ENCODE measurements at places on chromosomes 1 and 21.

GRCh38 chr1:10456048-10456447 is 6.2 kb downstream of the CORT start:
- DNase-seq, result no peak

DNA sequence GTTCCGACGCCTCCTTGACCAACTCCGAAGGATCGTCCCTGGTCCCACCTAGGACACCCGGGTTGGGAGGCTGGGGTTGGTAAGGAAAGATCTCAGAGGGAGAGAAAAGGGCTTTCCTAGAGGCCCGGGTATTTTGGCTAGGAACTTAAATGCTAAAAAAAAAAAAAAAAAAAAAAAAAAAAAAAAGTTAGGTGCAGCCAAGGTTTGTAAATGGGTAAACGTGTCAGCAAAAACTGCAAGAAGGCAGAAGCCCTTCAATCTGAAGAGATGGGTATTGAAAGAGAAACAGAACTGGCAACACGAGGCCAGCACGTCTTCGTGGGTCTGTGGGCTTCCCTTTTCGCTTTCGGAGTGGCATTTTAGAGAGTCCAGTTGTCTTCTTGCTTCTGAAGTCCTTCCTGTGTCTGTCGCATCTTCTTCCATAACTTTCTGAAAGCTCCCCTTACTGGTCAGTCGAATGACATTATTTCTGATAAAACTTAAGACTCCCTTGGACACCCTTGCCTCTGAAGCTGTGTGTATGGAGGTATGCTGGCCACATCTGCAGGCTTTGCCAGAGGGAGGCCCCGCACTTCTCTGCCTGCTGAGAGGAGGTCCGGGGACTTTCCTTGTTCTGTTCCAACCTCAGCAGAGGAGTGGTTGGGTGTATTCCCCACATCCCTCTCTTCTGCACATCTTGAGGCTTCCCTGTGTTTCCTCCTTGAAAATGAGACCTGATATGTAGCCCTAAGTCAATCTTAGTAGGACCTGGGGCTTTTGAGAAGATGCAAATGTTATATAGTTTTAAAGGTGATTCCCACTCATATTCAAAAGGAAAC is 745 bp downstream of the RCSD1 start:
- no peak for DNase-seq

- DNase-seq, result no peak
Measured at GRCh38 chr1:197429372-197429771, 161.3 kb downstream of the CRB1 start.

DNA sequence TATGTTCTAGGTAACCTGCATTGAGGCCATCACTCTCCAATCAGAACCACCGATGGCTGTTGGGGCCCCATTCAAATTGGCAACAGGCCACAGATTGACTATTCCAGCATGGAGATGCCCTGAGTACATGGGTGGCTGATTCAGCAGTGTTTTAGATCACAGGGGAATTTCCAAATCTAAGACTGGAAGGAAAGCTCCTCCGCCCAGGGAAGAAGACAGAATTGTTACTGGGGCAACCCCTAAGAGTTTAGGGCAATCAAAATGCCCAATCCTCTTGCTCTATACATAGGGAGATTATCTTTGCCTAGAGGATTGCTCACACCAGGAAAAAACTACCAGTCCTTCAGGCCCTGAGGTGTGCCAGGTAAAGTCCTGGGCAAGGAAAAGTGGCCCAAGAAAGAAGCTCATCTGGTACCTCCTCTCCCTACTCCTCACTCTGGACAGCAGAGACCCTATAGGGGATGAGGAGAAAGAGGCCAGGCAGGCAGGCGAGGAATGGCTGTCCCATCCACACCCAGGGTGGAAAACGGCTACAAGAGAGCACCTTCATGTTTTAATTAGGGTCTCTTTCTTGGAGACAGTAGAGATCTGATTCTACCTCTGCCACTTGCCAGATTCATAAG is 5.8 kb downstream of the S100A8 start:
- DNase-seq, result no peak

GRCh38 chr1:167602840-167603239 is 27.2 kb upstream of the RCSD1 start:
- DNase-seq, result no peak

DNA sequence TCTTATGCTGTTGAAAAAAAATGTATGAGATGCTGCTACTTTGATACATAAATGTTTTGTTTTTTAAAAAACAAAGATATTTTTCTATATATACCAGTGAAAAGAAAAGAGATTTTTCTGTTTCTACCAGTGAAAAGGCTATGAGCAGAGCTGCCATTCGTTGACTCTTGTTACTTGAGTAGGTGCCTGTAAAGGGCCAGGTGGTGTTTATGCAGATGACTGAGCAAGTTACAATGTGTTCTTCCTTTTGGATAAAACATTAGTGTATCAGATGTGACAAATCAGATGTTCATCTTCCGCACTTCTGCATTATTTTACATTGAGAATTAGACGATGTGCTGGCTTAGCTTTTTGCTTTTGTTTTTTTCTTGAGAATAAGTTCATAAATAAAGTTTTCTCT is 45.4 kb downstream of the BARHL2 start:
- no peak for DNase-seq

GRCh38 chr1:47694011-47694890 is 256.4 kb downstream of the FOXD2 start:
- no peak for DNase-seq

GRCh38 chr21:38263493-38263892 is 6.7 kb downstream of the KCNJ15 start:
- DNase-seq, result no peak

GRCh38 chr1:96756789-96757188 is 35.2 kb downstream of the PTBP2 start:
- no peak for DNase-seq

- DNase-seq, result no peak
Measured at GRCh38 chr21:15051644-15052458, 12.9 kb downstream of the NRIP1 start.

GRCh38 chr1:67536957-67537666 is 106.9 kb upstream of the SERBP1 start:
- DNase-seq, result no peak

DNA sequence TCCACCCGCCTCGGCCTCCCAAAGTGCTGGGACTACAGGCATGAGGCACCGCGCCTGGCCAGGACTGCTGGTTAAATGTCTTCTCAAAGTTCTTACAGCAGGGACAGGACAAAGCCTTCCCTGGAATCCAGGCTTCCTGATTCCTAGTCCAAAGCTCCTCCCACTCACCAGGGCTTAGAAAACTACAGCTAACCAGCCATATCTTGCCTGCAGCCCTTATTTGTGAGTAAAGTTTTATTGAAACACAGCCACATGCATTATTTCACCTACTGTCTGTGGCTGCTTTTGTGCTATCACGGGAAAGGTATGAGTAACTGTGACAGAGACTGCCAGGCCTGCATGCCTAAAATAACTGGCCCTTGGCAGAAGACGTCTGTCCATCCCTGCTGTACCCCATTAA is 24.4 kb downstream of the TMCO4 start:
- DNase-seq, result no peak

DNA sequence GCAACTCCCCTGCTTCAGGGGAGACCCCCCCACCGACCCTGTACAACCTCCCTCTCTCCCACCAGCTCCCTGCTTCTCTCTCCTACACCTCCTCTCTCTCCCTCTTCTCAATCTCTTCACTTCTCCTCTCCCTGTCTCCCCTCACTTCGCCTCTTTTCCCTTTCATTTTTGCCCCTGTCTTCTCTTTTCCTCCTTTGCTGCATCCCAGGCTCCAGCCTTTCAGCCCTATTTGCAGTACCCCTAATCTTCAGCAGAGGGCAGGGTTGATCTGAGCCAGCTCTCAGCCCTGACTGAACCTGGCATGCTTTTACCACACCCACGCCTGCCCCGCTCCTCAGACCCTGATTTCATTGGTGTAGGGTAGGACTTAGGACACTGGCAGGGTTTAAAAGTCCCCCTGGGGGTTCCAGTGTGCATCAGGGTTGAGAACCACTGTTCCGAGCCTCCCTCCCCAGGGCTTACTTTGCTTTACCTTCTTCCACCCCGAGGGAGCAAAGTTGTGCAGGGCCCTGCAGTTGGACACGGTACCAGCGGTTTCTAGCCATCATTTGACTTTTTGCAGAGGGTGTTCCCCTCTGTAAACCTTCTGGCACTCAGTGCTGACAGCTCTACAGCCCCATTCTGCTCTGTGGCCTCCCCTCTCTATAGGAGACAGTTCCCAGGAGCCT is 67.3 kb upstream of the CNTN2 start:
- DNase-seq, result peak; percentile 27

GRCh38 chr1:185369786-185370185 is 52.7 kb upstream of the IVNS1ABP start:
- DNase-seq, result no peak

GRCh38 chr1:207316141-207316540 is 5.3 kb upstream of the CD55 start:
- DNase-seq, result no peak

- no peak for DNase-seq
Measured at GRCh38 chr1:95252422-95252821, 18.4 kb downstream of the RWDD3 start.

GRCh38 chr1:161985301-161985822 is 38.3 kb downstream of the OLFML2B start:
- DNase-seq, result no peak

- no peak for DNase-seq
Measured at GRCh38 chr1:11341901-11342552, 69.0 kb downstream of the UBIAD1 start.

- no peak for DNase-seq
Measured at GRCh38 chr1:68301471-68302001, 69.2 kb upstream of the WLS start.

DNA sequence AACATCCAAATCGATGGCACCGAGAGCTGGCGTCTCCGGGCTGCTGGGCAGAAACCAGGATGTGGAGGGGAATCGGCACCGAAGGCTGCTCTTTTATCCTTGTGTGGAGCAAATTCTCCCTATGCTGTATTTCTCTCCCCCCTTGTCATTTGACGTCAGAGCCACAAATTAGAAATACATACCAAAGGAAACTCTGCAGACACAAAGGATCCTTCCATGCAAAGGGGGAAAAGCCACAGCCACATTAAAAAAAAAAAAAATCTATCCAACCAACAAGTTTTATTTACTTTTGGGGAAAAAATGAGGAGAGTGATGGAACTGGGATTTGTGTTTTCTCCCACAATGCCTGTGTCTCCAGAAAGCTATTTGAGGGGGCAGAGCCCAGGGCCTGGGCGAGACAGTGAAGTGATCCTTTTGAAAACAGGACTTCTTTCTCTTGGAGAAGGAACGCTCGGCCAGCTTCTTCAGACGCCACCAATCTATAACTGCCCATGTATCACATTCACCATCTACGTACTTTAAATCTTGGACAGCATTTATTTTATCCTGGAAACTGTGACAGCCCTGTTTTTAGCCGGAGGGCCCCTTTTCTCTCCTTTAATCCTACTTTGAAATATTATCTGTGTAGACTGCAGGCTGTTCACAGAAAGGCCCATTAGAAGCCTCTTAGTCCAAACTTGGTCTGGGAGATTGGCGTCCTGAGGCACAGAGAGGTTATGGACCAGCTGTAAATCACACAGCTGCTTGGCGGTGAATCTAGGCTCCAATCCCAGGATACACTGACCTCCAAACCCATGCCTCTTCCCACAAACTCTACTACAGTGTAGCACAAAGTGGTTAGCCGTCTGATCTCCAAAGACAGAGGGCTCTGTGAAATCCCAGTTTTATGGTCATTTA is 4.5 kb downstream of the KANK4 start:
- no peak for DNase-seq

DNA sequence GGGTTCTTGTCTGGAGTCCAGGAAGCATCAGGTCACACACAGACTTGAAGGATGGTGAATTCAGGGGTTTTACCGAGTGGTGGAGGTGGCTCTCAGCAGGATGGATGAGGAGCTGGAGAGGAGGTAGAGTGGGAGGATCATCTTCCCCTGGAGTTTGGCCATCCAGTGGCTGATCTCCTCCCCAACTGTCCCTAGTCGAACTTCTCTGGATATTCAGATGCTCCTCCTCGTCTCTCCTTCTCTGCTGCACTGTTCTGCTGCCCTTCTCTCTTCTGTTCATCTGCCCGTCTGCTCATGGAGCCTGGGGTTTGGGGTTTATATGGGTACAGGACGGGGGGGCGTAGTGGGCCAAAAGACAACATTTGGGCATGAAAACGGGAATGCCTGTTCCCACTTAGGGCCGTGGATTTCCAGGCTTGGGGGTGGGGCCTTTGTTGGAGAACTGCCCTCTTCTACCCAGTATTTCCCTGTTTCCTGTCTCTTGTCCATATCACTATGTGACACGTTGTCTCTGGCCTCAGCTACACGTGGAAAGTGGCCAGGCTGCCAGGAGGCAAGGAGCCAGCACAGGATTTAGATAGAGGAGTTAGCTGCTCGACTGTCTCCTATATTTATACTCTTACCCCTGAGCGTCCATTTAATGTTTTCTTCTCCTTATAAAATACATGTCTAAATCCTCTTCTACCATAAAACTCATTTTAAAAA is 76.7 kb downstream of the SIPA1L2 start:
- no peak for DNase-seq

GRCh38 chr1:204382714-204383083 is 23.0 kb upstream of the PLEKHA6 start:
- DNase-seq, result no peak

DNA sequence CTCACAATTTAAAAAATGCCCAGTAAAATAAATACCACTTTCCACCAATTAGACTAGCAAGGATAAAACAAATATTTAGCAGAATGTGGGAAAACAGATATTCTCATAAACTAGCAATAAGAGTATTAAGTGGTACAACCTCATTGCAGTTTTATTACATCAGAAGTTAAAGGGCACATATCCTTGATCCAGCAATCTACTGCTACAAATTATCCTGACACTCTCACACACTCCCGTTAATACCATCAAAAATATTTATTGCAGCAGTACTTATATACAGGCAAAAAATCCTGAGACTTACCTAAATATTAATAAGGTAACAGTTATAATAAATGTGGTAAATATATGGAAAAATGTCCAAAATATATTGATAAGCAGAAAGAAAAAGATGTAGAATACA is 44.3 kb downstream of the ZNF644 start:
- no peak for DNase-seq

DNA sequence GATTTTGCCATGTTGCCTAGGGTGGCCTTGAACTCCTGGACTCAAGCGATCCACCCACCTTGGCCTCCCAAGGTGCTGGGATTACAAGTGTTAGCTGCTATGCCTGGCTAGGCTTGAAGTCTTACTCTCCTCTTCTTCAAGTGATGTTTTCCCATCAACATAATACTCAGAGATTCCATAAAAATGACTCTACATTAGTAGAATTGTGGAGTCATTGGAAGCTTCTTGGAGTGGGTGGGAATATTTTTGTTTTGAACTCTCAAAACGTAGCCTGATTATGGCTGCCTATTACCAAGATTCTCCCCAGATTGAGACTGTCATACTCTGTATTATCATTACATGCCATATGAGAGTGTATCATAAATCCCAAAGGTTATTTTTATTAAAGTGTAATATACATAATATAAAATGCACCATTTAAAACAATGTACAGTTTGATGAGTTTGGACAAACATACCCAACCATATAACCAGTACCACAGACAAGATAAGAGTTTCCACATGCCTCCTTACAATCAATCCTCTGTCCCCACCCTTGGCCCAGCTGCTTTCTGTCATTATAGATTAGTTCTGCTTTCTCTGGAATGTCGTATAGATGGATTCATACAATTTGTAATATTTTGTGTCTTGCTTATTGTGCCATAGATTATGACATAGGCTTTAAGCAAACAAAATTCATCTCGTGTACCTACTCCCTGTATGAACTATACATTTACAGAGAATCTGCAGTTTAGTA is 8.0 kb upstream of the DNM3 start:
- DNase-seq, result no peak

GRCh38 chr1:31181515-31182343 is 58.0 kb downstream of the NKAIN1 start:
- DNase-seq, result peak; percentile 7

GRCh38 chr21:41216486-41216885 is 48.5 kb downstream of the BACE2 start:
- no peak for DNase-seq

GRCh38 chr1:105485207-105485606 is 1571.3 kb upstream of the PRMT6 start:
- DNase-seq, result no peak

Measured in activated gamma-delta T cell treated with anti-CD3 and anti-CD28 coated beads, Interleukin-2, amount 50 U/mL, for 16 hours (primary cell).